Activated CD4-positive, alpha-beta T cell treated with anti-CD3 and anti-CD28 coated beads for 48 hours (primary cell): ENCODE measurements at places on chromosomes 6 and 20.

- DNase-seq = no peak
Observed at GRCh38 chr6:37620519-37620918, 77.2 kb downstream of the MDGA1 start.

DNA sequence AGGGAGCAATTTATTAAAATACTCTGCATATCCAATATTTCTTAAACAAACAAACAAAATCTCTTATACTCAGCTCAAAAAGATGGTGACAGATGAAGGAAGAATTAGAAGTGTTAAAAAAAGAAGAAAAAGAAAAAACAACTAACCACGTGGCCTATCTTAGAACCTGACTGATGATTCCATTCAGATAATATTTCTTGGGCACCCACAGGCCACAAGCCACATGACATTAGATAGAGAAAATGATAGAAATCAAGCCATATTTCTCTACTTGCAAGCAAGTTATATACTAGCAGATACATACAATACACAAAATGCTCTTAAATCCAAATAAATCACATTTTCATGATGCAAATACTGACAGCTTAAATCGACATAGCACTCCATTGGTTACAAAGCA is 14.5 kb upstream of the RAMACL start:
- DNase-seq = no peak

GRCh38 chr20:24442909-24443308 is 26.5 kb upstream of the SYNDIG1 start:
- no peak for DNase-seq

DNA sequence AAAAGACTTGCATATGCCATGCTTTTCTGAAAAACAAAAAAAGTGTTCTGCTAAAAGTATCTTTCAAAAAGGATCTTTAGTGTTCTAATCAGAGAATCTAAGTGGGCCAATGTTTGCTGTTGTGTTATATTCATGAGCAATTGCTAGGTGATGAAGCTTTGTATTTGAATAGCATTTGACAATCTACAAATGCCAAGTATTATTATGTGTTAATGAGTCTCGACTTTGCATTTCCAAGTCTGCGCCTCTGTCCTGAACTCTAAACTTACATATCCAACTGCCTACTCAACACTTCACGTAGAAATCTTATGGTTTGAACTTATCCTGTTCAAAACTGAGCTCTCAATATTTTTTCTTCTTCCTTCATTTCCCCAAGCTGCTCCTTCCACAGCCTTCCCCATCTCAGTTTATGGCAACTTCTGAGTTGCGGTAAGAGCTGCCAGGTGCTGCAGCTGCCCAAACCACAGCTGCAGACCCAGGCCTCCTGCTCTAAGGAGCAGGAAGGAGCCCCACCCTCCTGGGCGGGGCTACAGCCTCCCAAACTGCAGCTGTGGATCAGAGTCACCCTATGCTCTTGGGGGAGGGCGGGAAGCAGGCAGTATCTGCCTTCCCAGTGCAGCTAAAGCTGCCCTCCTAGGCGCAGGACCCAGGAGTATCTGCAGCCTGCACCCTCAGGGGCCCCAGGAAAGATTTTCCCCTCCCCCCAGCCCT is 16.7 kb upstream of the MAK start:
- no peak for DNase-seq

DNA sequence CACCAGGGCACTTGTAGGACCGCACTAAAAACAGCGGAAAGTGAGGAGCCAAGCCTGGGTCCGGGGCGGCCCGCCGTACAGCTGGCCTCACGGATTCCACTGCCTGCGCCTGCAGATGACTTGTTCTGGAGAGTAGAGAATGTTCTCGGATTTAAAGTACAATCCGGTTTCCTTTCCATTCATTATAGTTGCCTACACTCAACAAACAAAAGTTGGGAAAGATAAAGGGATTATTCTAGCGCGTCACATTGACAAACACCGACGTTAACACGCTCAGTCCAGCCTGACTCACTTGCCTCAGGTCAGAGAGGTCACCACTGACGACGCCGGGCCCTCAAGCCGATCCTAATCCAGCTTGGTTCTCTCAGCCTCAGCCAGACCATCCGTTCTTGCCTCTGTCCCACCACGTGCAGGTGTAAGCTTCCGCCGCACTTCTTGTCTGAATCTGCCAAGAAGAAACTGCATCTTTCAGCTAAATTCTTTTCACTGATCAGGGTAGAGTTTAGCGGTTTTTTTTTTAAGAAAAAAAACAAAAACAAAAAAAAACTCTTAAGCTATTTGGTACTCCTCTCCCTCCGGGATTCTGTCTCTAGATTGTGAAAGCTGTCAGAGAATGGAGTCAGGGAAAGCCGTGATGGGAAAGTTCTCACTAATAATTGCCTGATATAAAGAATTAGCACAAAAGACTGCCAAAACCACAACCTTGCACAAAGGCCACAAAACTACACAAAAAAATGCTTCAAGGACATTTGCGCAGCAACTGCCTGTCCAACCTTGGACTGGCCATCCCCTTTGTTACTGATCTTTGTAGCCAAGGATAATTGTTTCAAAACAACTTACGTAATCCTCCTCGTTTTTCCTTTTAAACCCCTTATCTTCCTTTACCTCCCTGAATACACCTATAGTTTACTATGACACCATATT is 1.1 kb upstream of the PHF10 start:
- DNase-seq = peak; percentile 49

- no peak for DNase-seq
Observed at GRCh38 chr6:25682324-25682723, 30.3 kb downstream of the SCGN start.

- DNase-seq = peak; percentile 38
Observed at GRCh38 chr6:24831771-24832716, 33.3 kb upstream of the ARMH2 start.

DNA sequence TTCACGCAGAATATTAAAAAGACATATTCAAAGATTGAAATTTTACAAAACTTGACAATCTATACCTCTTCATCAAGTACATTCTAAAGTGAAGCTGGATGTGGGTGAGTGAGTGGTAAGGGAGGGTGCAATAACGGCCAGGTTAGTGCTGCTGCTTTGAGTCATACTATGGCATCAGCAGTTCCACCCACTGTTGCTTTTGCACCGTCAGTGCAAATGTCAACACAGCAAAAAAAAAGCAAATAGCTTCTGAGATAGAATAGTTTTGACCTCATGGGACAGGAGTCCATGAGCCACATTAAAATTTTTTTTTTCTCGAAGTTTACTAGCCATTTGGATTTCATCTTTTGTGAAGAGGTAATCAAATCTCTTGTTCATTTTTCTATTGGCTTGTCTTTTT is 31.8 kb downstream of the PSMF1 start:
- DNase-seq = peak; percentile 28

DNA sequence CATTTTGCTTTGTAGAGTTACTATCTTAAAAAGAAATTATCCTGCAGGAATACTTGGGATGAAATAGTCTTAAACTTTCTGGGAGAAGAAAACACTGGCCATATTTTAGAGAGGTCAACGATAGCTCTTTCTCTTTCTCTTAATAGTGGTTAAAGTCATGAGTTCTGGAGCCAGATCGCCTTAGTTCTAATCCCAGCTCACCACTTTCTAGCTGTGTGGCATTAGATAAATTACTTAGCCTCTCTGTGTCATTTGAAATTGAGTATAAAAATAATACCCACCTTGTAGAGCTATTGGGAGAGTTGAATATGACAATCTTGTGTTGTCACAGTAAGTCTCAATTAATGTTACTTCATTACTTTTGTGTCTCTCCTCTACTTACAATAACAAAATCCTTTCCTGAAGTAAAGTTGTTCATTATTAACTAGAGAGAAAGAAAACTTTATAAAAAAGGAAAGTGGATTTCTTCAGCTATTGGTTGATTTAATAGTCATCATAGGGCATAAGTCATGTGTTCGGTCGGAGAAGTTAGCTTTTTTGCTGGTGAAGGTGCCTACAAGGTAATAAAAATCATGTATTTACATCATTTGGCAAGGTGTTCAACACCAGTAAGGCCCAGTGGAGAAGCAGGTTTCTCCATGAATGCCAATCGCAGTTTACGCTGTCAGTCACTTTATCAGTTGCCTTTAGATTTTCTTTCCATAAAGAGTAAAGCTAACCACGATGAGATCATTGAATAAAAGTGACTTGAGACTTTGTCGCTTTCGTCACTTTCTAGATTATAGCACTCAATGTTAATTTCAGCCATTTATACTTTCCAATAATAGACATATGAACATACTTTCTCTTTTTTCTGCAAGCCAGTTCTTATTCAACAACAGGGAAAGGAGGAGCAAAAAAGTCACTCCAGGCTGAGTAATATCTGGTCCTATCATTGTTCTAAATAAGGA is 2.0 kb downstream of the NEDD9 start:
- DNase-seq = no peak

DNA sequence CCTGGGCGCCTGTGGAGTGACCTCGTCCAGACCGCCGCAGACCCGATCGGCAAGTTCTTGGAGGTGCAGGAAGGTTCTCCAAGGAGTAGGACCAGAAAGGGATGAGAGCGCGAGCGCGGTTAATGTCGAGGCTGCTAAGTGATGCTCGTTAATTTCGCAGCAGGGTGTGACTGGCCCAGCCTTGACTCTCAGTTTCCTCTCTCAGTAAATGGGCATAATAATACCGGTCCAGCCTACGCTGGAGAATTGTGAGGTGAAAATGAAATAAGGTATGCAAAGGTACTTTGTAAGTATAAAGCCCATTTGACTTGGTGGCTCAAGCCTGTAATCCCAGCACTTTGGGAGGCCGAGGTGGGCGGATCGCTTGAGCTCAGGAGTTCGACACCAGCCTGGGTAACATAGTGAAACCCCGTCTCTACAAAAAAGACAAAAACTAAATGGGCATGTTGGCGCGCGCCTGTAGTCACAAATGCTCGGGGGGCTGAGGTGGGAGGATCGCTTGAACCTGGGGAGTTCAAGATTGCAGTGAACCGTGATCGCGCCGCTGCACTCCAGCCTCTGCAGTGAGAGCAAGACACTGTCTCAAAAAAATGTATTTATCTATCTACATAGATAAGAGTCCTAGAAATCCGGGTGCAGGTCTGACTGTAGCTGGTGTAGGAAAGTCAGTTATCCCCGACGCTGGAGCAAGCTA is 634 bp upstream of the BTBD9 start:
- DNase-seq = peak; percentile 9

DNA sequence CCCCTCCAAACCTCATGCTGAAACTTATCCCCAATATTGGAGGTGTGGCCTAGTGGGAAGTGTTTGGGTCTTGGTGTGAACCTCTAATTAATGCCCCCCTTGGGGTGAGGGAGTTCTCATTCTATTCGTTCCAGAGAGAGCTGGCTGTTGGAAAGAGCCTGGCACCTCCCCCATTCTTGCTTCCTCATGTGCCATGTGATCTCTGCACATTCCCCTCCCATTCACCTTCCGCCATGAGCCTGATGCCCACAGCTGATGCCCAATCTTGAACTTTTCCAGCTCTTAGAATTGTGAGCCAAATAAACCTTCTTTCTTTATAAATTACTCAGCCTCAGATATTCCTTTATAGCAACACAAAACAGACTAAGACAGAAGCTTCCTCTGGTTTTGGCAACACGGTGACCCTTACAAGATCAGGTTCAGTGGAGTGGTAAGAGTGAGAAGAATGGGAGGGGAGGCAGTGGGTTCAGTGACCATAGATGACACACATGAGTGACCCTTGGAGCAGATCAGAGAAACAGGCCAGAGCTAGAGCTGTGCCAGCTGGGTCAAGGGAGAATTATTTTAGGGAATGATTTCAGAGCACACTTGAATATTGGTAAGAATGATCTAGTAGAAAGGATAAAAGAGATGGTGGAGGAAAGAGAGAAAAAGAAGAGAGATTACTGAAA is 176.4 kb downstream of the LY86 start:
- no peak for DNase-seq

DNA sequence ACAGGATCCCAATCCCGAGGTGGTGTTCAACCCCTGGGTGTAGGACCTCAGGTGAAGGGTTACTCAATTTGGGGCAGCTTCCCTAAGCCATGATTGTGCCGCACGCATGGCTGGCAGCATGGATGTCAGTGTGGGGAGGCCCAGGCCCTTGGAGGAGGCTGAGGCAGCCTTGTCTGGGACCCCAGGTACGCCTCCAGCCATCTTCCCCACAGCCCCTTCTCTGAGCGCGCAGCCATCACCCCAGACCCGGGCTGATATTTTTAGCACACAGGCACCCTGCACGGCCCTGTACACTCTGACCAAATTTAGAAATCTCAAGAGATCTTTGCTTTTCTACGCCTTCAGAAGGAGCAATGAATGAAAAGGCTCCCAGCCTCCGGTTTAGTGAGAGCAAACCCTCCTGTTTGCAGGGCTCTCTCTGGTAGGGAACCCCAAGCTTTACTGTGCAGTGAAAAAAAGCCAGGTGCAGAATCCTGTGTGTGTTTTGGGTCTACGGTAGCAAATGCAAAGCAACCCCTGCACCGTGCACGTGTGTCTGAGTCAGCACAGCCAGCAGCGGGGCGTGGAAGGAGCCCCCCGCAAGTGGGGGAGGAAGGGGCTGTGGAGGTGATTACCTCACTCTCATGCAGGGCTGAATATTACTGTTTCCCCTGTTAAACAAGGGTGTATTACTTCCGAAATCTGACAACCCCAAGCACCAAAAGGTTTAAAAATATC is 44.3 kb downstream of the CTCFL start:
- DNase-seq = no peak

DNA sequence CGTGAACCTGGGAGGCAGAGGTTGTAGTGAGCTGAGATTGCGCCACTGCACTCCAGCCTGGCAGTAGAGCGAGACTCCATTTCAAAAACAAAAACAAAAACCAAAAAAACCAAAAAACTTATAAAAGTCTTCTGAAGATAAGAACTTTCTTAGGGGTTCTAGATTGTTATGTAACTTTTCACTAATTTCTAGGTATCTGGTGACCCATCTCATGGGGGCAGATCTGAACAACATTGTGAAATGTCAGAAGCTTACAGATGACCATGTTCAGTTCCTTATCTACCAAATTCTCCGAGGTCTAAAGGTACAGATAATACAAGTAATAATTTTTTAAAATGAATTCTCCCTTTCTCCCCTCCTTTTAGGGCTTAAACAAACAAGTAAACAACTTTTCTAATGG is 45.1 kb downstream of the MAPK14 start:
- DNase-seq = no peak

DNA sequence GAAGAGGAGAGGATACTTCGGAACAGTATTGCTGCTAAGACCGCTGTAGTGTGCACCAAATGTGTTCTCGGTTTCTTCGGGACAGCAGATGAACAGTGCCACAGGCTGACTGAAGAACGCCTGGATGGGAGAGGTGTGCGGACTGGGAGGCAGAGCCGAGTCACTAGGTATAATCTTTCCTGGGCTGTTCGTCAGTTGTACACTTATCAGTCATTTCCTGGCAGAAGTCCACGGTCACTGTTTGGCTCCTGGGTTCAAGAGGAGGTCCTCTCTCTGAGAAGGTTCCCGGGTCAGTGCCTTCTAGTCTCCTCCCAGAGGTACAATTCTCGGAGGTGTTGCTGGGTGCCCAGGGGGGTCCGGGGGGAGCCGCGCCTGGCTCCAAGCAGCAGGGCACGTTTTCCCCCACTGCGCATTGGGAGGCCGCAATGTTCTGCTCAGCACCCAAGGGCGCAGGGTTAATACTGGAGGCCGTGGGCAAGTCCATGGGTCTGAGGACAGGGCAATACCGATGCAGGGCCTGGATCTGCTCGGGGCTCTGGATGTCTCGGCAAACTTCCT is 38.1 kb downstream of the GJA10 start:
- no peak for DNase-seq
